ENCODE measurements at places on chromosomes 2 and 18.

DNA sequence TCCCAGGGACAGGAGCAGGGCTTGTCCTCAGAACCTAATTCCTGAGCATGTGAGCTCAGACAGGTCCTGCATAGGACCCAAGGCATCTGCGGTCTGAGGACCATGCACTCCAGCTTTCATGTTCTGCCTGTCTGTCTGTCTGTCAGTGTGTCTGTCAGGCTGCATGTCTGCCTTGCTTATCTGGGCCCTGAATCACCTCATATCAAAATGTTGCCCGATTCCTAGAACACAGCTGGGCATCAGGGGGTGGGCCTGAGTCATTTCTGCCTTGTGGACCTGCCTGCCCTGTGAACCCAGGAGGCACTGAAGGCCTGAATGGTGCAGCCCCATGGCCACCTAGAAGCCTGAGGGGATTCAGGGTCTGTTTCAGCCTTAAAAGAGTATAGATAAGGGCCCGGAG is 22.1 kb downstream of the INHBB start:
- DNase-seq, result no peak

GRCh38 chr2:203660465-203660864 is 46.0 kb upstream of the CD28 start:
- no peak for DNase-seq

DNA sequence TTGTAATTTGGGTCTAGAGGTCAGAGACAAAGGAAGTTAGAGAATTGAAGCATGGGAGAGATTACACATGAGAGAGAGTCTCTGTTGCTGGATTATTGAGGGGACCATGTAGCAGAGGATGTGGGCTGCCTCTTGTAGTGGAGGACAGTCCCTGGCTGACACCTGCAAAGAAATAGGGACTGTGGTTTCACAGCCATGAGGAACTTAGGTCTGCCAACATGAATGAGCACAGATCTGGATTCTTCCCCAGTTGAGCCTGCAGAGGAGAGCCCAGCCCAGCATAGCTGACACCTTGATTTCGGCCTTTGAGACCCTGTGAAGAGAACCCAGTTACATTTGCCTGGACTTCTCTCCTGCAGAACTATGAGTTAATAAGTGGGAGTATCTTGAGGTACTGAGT is 179.5 kb upstream of the TWIST2 start:
- no peak for DNase-seq

- no peak for DNase-seq
These were observed 912.7 kb downstream of the CPS1 start for GRCh38 chr2:211468877-211469663.

DNA sequence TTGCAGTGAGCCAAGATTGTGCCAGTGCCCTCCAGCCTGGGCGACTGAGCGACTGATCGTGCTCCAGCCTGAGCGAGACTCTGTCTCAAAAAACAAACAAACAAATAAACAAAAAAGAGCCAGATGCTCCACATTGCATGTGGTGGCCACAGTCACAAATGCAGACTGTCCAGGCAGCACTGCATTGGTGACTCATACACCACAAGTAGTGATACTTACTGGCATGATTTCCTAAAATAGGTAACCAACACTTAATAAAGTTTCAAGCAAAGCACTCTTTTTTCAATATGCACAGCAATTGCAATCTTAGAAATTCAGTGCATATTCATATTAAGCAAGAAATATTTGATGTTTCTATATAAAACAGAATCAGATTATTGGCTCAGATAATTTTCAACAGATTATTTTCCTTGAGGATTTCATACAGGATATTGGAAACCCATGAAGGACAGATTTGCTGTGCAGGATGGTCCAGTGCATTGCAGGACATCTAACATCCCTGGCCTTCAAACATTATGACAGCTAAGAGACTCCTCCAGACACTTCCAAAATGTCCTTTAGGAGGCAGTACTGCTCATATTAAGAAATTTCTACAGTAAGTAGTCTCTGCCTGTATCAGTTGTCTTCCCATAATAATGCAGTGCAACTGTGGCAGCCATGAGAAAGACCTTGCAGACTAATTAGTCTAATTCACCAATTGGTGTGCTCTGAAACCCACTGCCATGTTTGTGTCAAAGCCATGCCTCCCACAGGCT is 10.5 kb upstream of the SLC1A4 start:
- peak; percentile 42 for DNase-seq

- DNase-seq, result no peak
These were observed 447.9 kb downstream of the TDRD15 start for GRCh38 chr2:21571686-21572085.

- DNase-seq, result no peak
These were observed 158.5 kb downstream of the GALNT3 start for GRCh38 chr2:165635532-165635931.

GRCh38 chr2:105391058-105391627 is 7.7 kb downstream of the FHL2 start:
- peak; percentile 53 for DNase-seq

GRCh38 chr2:96756788-96757476 is 3.8 kb upstream of the CNNM4 start:
- DNase-seq, result no peak

- no peak for DNase-seq
These were observed 75.8 kb downstream of the UGGT1 start for GRCh38 chr2:128166746-128167353.

GRCh38 chr2:207938886-207939285 is 86.4 kb downstream of the PLEKHM3 start:
- DNase-seq, result no peak

DNA sequence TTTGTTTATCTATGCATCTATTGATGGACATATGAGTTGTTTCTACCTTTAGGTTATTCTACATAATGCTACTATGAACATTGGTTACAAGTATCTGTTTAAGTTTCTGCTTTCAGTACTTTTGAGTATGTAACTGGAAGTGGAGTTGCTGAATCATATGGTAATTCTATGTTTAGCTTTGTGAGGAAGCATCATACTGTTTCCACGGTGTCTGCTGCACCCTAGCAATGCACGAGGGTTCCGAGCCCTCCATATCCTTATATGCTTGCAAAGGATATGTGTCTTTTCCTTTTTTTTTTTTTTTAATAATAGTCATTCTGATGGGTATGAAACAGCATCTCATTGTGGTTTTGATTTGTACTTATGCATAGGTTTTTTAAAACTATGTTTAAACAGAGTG is 83.7 kb downstream of the FMNL2 start:
- DNase-seq, result peak; percentile 42

DNA sequence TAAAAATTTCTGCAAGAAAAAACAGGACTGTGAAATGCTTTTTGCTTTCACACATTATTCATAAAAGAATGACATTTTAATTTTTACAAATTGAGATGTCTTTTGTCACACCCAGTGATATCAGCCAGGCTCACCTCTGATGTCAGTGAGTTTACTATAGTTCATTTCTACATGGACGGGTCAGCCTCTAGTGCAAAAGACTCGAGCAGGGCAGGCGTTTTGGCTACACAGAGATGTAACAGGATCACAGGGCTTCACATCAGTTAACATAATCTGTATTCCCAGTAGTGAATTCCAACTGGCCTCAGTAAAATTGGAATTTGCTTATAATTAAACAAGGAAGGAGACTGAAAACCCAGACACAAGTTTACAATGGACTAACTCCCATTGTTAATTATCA is 275.6 kb upstream of the ZSWIM2 start:
- DNase-seq, result no peak

- DNase-seq, result no peak
These were observed 66.7 kb downstream of the NDUFA10 start for GRCh38 chr2:239958473-239958765.

All from fibroblast of mammary gland (primary cell).